ENCODE measurements at places on chromosomes 11 and 22.

DNA sequence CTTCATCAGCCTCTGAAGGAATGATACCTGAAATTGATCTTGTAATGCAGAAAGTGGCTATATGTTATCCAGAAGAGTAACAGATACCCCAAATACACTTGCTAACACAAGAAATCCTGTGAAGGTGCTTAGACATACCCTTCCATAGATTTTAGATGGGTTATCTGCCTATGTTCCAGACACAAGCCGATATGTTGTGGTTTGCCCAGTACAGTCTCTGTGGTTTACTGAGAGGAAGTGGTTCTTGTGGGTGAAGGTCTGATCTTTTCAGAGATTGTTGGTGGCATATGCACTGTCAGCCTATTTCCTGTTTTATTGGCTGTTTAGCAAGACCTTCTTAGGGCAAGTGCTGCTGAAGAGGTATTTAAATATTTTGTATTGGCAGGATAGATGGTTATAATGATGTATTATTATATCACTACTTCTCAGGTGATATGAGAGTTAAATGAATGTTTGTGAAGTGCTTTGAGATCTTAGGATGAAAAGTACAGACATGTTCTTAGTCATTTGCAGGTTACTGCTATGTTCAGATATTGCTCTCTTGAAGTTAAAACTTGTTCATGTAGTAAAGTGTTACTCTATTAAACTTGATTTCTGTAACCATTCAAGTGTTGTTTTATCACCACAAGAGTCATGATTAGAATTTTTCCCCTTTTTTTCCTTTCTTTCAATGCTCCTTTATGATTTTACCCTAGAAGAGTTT is 8.2 kb downstream of the ARHGEF12 start:
- DNase-seq: no peak

DNA sequence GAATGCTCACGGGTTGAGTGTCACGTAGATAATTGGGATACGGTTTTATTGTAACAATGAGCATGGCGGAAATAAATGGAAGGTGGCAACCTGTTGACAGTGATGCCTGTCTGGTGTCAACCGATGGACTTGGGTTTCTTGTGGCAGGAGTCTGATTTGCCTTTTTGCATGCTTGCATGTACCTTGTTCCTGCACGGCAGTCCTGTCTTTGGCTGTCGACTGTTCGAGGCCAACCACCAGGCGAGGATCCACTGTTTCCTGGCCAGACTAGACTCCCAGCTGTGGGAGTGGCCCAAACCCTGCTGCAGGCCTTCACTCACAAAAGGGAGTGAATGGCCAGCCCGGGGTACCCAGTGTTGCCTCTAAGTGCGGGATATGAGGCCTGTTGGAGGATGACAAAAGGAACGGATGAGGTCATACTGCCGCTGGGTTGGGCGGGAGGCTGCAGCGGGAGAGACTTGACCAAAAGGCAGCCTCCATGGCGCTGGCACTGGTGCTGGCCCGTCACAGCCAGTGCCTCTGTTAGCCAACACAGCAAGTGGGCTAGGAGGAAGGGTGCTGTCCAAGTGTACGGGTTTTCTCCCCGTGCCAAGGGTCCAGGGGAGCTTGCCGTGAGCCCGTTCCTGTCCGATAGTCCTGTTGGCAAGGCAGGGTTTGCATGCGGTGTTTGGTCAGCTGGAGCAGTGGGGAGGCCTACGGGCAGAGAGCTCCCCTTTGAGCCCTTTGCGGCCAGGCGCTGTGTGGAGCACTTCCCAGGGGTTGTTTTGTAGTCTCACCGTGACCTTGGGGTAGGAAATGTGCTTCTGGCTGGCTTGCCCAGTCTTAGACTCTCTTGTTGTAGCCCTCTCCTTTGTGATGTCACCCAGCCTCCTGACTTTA is 974 bp downstream of the DGCR8 start:
- no peak for DNase-seq

DNA sequence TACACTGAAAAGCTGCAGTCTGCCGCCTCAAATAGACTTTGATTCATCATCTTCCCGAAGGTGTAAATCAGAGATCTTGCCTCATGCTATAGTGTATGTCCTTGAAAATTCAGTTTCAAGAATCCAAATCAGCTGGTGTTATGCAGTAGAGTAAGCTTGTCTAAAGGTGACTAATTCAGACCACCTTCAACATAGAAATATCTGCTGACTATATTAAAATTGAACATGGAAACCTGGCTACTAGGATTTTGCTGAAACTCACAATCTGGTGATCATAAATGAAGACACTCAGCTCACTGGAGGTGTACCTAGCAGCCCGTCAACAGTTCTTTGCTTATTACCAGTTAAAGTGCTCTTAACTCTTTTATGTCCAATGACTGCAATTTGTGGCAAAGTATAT is 266.6 kb downstream of the CADM1 start:
- DNase-seq: no peak

- no peak for DNase-seq
These were observed 229.6 kb upstream of the BLID start for GRCh38 chr11:122345586-122345985.

DNA sequence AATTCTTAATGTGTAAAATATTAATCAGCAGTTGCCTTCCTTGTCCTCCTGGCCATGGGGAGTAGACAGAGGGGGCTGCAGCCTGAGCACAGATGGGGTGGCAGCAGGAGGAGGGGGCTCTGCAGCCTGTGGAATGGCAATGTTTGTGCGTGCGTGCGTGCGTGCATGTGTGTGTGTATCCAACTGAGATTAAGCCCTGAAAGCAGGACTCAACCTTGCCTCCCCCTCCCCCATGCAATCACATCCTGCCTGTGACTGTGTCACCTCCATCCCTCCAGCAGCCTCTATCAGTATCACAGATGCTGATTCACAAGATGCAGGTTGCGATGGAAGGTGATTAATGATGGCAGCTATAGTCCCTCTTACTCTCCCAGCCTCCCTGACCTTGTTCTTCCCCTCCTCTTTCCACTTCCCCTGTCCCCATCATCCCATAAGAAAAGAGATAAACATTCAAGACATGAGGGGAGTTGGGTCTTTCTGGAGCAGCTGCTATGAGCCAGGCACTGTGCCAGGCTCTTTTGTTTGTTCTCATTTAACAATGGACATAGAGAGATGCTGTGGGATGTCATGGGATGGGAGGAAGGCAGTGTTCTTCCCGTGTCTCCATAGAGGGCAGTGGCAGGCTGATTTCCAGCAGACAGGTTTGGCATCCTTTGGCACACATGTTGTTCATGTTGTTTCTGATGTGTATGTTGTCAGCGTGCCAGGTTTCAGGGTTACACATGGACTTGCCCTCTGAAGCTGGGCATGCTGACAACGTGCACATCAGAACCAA is 43.8 kb upstream of the NECTIN1 start:
- DNase-seq: no peak

- DNase-seq: no peak
These were observed 23.3 kb downstream of the MICAL2 start for GRCh38 chr11:12133547-12134235.

- no peak for DNase-seq
These were observed 7.6 kb downstream of the POU2AF2 start for GRCh38 chr11:111253131-111253530.

GRCh38 chr22:25120761-25121212 is 78.9 kb upstream of the CRYBB3 start:
- DNase-seq: no peak

DNA sequence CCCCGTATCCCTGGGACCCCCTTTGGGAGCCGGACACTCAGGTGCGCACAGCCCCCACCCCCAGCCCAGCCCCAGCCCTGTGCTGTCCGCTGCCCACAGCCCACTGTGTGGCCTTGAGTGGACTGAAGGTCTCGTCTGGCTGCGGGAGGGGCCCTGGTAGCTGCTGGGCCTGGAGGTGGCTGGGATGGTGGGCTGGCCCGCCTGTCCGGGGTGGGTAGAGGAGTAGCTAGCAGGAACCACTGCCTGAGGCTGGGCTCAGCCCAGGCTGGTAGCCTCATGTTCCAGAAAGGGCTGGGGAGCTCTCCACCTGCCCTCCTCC is 4.6 kb upstream of the MUC6 start:
- no peak for DNase-seq

- DNase-seq: no peak
These were observed 21.5 kb upstream of the TXNRD2 start for GRCh38 chr22:19962909-19963806.

- DNase-seq: no peak
These were observed 25.9 kb upstream of the PDE2A start for GRCh38 chr11:72700146-72700545.

GRCh38 chr22:48945621-48946458 is 881.8 kb downstream of the BRD1 start:
- no peak for DNase-seq

Measured in iPS DF 19.7 (cell line).